Glomerular endothelial cell (primary cell): ENCODE measurements at places on chromosomes 12 and 14. TPM values are rescaled to one million over a fixed set of nuclear protein-coding genes. Genes with fewer than 3 reads are reported as not detected.

The DIO3 gene
- not detected in 2 replicates for total RNA-seq

The PTPN21 gene
- total RNA-seq = 11.1 and 14.7 TPM in 2 replicates

- no peak for DNase-seq
These were observed 270.2 kb downstream of the SSPN start for GRCh38 chr12:26465419-26466097.

- DNase-seq = no peak
These were observed 367.8 kb upstream of the CLEC14A start for GRCh38 chr14:38623661-38624060.

DNA sequence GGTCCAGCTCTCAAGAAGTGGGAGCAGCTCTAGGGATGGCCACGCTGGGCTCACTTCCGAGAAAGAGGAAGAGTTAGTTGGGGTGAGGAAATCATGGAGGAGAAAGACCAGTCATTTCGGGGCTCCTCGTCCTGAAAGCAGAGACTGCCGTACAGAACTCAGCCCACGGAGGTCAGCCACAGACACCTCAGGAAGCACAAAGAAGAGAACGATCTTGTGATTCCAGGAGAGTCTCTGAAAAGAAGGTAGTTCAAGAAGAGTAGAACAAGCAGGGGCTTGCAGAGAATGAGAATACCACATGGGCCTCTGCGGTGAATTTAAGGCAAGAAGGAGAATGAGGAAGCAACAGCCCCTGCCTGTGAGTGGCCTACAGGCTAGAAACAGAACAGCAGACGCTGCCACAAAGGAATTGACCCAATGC is 311.9 kb downstream of the CACNA1C start:
- DNase-seq = no peak

- DNase-seq = no peak
These were observed 5.5 kb upstream of the NXPH4 start for GRCh38 chr12:57210926-57211692.

DNA sequence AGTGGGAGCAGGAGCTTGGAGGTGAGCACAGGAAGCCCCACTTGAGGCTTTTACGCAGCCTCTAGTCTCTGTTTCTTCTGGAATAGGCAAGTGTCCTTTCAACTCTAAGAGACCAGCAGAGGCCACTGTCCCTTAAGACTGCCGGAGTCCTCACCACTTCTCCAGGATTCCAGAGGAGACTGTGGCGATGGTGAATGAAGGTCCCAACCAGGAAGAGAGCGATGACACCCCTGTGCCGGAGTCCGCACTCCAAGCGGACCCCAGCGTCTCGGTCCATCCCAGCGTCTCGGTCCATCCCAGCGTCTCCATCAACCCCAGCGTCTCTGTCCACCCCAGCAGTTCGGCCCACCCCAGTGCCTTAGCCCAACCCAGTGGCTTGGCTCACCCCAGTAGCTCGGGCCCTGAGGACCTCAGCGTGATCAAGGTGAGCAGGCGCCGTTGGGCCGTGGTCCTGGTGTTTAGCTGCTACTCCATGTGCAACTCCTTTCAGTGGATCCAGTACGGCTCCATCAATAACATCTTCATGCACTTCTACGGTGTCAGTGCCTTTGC is 442 bp downstream of the FLVCR2 start:
- DNase-seq = no peak
